ENCODE measurements at places on chromosomes 6 and 20. TPM values are rescaled to one million over a fixed set of nuclear protein-coding genes. Genes with fewer than 3 reads are reported as not detected.

Gene GPR6
- polyA plus RNA-seq = not detected

Gene CLVS2
- polyA plus RNA-seq = not detected

DNA sequence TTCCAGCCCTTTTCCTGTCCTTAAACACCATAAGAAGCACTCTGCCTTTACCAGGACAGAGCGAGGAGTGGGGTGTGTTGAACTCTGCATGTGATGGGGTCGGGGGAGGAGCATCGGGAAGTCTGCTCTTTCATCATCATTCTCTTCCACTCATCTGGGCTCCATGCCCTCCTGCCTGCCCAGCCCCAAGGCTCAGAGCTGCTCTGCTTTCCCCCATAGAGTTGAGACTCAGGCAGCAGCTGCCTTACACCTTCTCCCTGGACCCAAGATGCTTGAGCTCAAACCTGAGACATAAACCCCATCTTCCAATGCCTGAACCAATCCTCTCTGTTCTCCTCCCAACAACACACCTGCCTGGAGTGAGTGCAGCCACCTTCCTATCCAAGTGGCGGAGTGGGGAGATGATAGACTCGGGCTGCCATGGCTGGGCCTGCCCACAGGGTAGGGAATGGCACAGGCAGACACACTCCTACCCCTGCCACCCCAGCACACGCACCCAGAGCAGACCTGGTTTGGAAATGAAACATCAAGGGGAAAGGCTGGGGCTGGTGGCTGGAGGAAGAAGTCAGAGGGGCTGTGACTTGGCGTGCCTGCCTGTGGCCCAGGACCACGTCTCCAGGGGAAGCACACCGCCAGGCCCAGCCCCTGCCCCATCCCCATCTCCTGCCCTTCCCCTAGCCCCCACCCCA is 28.4 kb downstream of the TFEB start:
- H3K36me3 ChIP-seq = no peaks in the 10 kb centered on the region
- peak overlapping the region; percentile 7 for H3K27ac ChIP-seq
- H3K4me3 ChIP-seq = no peak overlapping the region
- H3K4me1 ChIP-seq = no peaks in the 10 kb centered on the region

- H3K4me3 ChIP-seq = no peak overlapping the region
- peaks cover 5% of the 10 kb centered on the region for H3K4me1 ChIP-seq
- no peak for DNase-seq
Measured at GRCh38 chr6:111205502-111205901, 118.2 kb downstream of the SLC16A10 start.

Gene SGK2
- polyA plus RNA-seq = 0.73 TPM

Gene SYCP2L
- 0.49 TPM for polyA plus RNA-seq

Gene NKAIN4
- polyA plus RNA-seq = not detected

Gene RPS21
- polyA plus RNA-seq = 4,051 TPM

- H3K27me3 ChIP-seq = no peaks in the 10 kb centered on the region
- H3K4me1 ChIP-seq = peaks cover 4% of the 10 kb centered on the region
- no peak overlapping the region for H3K27ac ChIP-seq
- DNase-seq = peak; percentile 65
- peaks cover 1% of the 10 kb centered on the region for H3K36me3 ChIP-seq
Measured at GRCh38 chr6:156809034-156809433, 31.9 kb downstream of the ARID1B start.

DNA sequence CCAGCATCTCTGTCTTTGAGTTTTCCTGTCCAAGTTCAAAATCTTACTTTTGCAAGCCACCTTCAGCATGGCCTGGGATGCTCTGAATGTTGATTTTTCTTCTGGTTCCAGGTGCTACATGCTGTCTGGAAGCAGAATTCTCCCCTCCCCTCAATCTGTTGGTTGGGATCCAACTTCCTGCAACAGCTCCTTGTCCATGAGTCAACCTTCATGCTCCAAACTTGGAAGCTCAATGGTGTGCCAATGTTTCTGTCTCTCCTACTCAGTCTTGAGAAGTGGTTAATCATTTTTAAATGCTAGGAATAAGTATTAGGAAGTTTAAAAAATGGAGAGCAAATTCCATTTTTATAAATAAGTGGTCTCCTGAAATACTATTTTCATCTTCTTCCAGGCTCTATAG is 33.2 kb upstream of the PLEKHG1 start:
- no peaks in the 10 kb centered on the region for H3K4me1 ChIP-seq
- H3K27me3 ChIP-seq = peaks cover 8% of the 10 kb centered on the region
- H3K36me3 ChIP-seq = no peaks in the 10 kb centered on the region
- no peak overlapping the region for H3K4me3 ChIP-seq

DNA sequence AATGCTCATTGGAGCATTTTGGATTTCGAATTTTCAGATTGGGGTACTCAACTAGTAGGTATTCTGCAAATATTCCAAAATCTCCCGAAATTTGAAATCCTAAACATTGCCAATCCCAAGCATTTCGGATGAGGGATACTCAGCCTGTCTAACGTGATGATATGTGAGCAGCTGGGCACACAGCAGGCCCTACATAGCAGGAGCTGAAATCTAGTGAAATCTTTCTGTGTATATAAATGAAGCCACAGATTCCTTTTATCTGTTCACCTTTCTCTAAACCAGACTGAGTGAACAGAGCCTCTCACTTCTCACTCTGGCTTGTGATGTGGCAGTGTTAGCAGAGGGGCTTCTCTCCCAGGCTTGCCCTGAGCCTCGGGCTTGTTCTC is 17.8 kb downstream of the STX16 start:
- H3K4me1 ChIP-seq = no peaks in the 10 kb centered on the region
- H3K27ac ChIP-seq = no peak overlapping the region
- peaks cover 39% of the 10 kb centered on the region for H3K36me3 ChIP-seq
- H3K27me3 ChIP-seq = no peaks in the 10 kb centered on the region
- H3K4me3 ChIP-seq = no peak overlapping the region

DNA sequence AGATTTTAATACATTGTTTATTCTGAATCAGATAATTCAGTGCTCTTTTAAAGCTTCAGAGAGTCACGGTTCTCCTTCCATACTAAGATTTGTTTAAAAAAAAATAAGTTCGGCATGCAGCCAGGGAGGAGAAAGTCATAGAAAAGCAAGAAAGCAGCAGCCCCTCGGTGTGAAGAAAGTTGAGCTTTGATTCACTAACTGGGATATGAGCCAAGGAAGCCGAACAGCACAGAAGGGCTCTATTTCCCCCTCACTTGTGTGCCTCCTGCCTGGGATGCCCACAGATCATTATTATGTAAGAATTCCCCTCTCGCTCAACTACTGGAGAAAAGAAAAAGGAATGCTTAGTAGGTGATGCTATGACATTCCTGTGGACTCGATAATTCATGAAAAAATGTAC is 69.3 kb upstream of the SYNJ2 start:
- H3K4me3 ChIP-seq = no peak overlapping the region
- peak; percentile 91 for DNase-seq
- peaks cover 28% of the 10 kb centered on the region for H3K36me3 ChIP-seq
- peaks cover 9% of the 10 kb centered on the region for H3K4me1 ChIP-seq

Data from lung (tissue), 17 donors.